NCI-H510A treated with DMSO at 0.1 percent for 48 hours (cell line): ENCODE measurements at places on chromosomes 6 and 20.

- no peak for DNase-seq
These were observed 114.9 kb upstream of the ATXN1 start for GRCh38 chr6:16876201-16876600.

GRCh38 chr6:128432394-128432793, 88.0 kb downstream of the PTPRK start:
- no peak for DNase-seq

- DNase-seq: no peak
These were observed 1.5 kb downstream of the GNMT start for GRCh38 chr6:42962096-42962495.

- DNase-seq: no peak
These were observed 71.1 kb downstream of the HDDC2 start for GRCh38 chr6:125230674-125231073.

DNA sequence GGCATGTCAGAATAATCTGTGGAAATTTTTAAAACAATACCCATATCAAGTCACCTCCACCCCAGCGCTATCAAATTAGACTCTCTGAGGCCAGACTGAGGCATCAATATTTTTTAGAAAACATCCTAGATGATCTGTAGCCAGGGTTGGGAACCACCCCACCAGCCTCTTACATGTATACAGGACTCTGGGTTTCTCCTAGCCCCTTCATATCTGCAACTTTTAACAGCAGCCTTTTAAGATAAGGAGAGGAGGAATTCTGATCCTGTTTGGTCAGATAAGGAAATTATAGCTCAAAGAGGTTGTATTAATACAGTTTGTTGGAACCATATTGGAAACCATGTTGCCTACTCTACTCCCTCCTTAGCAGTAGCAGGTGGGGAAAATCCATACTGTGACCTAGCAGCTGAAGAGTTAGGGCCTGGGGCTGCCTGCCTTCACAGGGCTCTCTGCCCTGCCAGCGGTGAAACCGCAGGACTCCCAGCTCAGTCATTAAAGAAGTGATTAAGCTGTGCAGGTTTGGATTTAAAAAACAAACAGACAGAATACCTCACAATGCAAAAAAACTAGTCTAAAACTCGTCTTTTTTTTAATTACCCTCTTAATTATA, 30.0 kb downstream of the BRPF3 start:
- no peak for DNase-seq

DNA sequence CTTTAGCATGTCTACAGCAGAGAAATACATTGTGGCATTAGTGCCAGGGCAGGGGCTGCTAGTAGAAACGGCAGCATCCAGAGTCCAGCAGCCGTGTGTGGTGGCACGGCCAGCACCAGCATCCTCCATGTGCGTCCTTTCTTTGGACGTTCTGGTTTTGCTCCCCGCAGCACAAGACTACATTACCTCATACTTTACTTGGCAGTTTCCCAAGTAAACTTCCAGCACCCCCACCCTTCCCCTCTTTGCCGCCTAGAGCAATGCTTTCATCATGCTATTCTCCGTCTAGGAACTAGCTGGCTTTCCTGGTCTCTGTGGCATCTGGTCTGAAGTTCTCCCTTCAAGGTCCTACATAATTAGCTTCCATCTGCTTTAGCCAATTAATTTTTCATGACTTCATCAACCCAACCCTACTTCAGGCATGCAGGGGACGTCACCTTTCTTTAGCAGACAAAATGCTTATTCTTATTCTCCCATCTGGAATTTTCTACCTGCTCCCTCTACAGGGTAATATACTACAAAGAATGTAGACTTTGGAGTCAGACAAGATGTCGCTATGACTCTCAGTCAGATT, 67.6 kb downstream of the BLOC1S5 start:
- no peak for DNase-seq

DNA sequence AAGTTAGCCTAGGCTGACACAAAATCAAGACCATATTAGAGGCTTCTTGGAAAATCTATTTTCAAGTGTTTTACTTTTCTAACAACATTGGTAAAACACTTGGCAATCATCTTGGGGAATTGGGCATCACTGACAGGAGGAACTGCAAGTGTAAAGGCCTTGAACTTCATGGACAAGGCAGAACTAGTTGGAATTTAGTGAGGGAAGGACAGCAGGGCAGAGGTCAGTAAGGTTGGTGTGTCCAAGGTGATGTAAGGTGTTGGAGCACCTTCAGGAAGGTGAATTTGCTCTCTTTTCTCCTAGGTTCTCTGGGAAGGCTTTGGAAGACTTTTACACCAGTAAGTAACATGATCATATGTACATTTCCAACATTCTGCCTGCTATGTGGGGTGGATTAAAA, 1.5 kb upstream of the SLC17A4 start:
- no peak for DNase-seq

DNA sequence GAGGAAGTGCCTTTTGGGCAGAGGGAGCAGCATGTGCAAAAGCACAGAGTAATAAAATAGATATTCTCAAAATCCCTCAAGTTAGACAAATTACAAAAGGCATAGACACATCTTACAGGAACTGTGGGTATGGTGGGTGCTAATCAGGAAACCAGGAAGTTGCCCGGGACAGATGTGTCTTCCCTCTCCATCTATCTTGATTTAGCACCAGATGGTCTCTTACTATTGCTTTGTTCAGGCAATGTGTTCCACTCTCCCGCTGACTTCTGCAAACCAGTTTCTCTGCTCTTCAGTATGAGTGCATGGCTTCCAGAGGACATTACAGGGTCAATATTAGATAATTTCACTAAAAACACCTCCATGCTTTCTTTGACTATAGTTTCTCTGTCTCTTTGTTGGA, 13.2 kb downstream of the CITED2 start:
- DNase-seq: no peak
